K562 (cell line): ENCODE measurements at places on chromosomes 1 and 21.

- DNase-seq = peak; percentile 42
These were observed 55.3 kb downstream of the SETD4 start for GRCh38 chr21:36005018-36005417.

DNA sequence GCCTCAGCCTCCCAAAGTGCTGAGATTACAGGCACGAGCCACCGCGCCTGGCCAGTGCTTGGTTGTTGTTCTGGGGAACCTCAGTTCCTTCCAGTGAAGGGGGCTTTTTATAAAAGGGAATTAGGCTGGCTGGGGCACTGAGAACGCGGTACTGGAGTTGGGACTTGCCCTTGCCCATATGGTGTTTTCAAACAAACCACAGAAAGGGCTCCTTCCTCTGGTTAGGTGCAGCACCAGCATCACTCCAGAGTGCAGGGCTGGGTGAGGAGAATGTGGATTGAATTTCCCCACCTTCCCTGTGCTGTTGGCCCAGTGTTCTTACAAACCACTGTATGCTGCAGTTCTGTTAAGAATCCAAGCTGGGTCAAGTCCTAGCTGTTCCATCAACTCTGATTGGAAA, 5.3 kb downstream of the MAN1C1 start:
- DNase-seq = no peak

- DNase-seq = no peak
These were observed 126.5 kb downstream of the ADSS2 start for GRCh38 chr1:244325056-244325758.

GRCh38 chr1:184513421-184513820, 126.6 kb downstream of the C1orf21 start:
- DNase-seq = no peak

DNA sequence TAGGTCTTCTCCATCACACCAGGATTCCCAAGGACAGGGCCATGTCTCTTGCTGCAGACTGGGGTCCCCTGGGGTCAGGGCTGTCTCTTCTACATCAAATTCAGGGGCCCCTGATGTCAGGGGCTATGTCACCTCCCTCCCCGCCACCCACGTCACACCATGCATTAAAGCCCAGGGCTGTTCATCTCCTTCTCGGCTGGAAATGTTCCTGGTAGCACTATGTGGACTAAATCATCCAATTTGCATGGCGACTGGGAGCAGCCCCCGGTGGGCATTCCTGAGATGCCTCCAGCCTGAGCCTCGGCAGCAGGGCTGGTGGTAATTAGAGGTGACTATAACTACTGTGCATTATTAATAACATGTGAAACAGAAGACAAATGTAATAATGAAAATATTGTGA, 151.7 kb upstream of the HMGB4 start:
- no peak for DNase-seq

DNA sequence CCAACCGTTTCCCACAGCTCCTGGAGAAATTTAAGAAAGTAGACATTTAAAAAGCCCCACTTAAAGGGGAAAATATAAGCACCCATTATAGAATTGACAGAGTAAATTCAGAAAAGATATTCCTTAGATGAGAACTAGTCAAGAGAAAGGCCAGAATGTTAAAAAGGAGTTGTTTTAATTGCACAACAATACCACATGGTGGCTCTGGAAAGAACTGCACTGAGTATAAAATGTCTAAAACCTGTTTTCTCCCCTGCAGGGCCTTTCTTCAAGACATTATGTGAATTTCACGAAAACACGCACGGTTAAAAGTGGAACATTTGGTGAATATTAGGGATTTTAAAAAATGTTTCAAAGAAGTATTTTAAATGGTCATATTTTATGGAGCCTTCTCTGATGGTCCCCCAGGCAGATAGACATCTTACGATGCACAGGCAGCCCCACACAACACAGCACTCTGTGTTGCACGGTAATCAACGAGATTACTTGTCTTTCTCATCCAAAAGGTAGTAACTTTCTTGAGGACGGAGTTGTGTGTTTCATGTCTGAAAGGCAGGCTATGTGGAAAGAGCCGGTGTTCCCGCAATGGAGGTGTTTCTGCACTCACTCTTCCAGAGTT, 101.9 kb downstream of the PRRX1 start:
- DNase-seq = no peak

- DNase-seq = peak; percentile 52
These were observed 2.4 kb downstream of the SLC41A1 start for GRCh38 chr1:205810448-205811157.

- no peak for DNase-seq
These were observed 231.3 kb downstream of the C1orf94 start for GRCh38 chr1:34408011-34408410.

DNA sequence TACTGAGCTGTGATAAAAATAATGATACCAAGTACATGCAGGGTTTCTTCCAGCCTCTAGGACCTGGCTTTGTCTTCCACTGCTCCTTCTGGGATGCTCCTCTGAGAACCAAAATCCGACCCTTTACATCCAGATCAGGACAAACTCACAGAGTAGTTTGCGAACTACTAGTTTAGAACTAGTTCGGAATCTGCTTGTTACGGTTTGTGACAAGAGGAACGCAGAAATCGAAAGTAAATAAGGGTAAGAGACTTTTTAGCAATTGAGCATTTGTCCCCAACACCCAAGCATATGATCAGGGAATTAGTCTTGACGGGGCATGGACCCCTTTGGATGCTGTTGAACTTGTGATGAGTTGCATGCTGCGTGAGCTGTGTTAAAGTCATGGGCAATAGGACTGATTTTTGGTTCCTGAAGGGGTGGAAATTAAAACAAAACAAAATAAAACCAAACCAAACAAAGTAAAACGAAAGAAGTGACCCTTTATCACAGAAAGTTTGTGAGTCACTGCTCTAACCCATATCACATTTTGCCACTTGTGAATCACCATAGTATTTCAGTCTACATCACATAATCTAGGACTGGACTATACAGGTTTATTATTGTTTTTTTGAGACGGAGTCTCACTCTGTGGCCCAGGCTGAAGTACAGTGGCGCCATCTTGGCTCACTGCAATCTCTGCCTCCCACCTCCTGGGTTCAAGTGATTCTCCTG, 35.7 kb upstream of the ERRFI1 start:
- peak; percentile 6 for DNase-seq

DNA sequence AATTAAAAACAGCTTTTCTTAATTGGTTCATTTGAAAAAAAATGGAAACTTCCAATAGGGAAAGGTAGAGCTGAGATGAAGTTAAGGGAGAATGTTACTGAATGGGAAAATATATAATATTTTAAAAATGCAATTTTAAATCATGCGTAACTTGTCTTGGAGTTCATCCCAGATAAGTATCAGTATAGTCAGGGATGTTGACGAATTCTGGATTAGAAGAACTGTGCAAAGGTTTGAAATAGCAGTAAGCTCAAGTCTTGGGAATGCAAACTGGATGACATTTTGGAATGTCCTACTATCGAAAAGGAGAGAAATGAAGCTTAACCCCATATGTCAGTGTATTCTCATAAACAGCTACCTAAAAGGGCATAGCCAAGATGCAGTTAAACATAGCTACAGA, 4.0 kb upstream of the ST6GALNAC3 start:
- no peak for DNase-seq

- no peak for DNase-seq
These were observed 24.4 kb downstream of the DHRS3 start for GRCh38 chr1:12593621-12594066.

DNA sequence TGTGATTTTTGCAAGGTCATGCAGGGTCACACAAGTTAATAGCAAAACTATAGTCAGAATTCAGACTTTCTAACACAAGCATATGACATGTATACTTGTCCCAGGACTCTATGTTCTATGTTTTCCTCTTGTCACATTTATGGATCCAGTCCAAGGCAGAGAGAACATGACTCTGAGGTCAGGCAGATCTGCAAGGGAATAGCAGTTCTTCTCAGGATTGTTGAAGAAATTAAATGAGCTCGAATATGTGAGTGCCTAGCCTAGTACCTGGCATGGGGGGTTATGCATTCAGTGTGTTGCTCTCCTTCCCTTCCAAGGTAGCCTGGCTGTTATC, 9.5 kb upstream of the RPTN start:
- DNase-seq = no peak

- DNase-seq = no peak
These were observed 94.4 kb upstream of the SLC45A1 start for GRCh38 chr1:8223526-8223925.

GRCh38 chr1:52876843-52877242, 34.3 kb downstream of the ZYG11A start:
- DNase-seq = no peak

DNA sequence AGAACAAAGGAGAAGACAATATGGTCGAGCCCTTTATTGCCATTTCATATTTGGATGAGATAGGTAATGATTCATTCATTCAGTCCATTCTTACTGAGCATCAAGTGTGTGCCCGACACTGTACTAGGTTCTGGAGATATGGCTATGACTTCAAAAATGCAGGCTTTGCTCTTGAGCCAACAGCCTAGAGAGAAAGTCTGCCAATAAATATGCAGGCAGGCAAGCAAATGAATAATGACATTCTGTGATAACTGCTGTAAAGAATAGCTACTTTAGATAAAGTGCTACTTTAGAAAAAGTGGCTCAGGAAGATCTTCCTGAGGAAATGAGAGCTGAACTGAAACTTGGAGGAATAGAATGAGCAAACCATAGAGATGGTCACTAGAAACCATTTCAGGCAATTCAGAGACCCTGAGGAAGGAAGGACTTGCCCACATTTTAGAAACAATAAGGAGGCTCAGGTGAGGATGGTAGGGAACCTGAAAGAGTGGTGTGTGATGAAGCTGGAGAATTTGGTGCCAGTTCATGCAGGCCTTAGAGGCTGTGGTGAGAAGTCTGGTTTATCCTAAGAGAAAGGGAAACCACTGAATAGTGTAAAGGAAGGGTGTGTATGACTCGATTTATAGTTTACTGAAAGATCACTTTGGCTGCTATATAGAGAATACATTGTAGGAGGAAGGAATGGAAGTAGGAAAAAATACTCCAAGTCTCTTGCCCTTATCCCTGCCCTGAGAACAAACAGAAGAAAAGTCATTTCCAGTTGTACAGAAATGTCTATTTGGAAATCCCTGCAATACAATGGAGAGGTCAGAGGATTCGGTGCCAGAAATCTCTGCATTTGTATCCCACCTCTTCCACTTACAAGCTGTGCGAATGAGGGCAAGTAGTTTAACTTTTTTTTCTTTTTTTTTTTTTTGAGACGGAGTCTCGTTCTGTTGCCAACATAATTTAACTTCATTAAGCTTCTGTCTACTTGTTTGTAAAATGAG, 167.9 kb downstream of the VPS13D start:
- DNase-seq = no peak

DNA sequence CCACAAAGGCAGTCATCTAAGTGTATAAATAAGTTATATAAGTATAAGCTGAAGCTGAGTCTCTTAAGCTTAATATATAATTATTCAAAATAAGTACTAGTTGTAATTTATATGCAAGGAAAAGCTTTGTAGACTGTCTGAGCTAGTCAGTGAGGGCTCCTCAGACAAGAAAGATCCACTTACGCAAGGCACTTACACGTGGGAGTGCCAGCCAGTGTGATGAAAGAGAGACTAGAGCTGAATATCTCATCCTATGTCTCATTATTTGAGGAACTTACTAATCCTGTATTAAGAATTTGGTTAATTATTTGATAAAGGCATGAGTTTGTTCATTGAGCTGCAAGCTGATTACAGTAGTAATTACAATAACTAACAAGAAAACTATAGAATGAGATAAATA, 146.9 kb downstream of the PDE4B start:
- no peak for DNase-seq

- no peak for DNase-seq
These were observed 7.9 kb downstream of the MAP10 start for GRCh38 chr1:232813097-232813496.

DNA sequence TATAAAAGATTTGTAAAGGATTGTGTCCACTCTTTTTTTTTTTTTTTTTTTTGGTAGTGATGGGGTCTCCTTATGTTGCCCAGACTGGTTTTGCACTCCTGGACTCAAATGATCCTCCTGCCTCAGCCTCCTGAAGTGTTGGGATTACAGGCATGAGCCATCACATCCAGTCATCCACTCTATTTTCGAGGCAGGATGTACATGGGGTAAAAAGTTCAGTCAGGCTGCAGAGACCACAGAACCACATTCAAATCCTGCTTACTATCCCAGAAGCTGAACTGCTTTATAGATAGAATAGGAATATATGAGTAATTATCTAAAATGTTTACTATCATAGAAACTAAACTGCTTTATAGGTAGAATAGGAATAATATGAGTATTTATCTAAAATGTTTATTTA, 26.0 kb upstream of the KCNK2 start:
- no peak for DNase-seq

GRCh38 chr1:52359676-52360594, 6.1 kb downstream of the CC2D1B start:
- DNase-seq = no peak

GRCh38 chr1:233500106-233500505, 113.8 kb upstream of the KCNK1 start:
- DNase-seq = no peak

GRCh38 chr1:16189003-16189402, 23.4 kb downstream of the ARHGEF19 start:
- DNase-seq = no peak

GRCh38 chr1:230248016-230248888, 177.9 kb downstream of the PGBD5 start:
- DNase-seq = no peak

DNA sequence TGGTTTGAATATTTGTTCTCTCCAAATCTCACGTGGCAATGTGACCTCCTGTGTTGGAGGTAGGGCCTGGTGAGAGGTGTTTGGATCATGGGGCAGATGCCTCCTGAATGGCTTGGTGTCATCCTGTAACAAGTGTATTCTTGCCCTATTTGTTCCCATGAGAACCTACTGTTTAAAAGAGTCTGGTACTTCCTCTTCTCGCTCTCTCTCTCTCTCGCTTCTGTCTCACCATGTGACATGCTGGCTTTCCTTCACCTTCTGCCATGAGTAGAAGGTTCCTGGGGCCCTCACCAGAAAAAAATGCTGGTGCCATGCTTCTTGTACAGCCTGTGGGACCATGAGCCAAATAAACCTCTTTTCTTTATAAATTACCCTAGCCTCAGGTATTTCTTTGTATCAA, 8.4 kb upstream of the PAXBP1 start:
- no peak for DNase-seq

DNA sequence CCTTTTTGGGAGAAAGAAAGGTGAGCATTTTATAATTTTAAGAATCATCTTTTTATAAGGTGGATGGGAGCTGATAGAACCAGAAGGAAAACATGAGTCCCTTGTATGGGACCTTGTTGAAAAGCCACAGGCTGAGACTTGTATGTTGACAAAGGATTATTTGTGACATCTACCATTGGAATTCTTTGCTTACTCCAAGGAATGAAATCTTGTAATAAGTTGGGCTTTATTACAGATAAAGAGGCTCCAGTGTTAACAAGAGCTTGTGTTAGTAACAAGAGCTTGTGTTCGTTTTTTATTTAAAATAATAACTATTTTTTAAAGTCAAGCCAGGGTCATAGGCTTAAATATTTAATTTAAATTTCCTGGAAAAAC, 201.1 kb upstream of the CHRM3 start:
- DNase-seq = no peak
